ENCODE measurements at places on chromosomes 13 and 19. TPM values are rescaled to one million over a fixed set of nuclear protein-coding genes. Genes with fewer than 3 reads are reported as not detected.

Gene KCNN1
- total RNA-seq, result not detected

GRCh38 chr19:3767050-3767449, 4.6 kb downstream of the MRPL54 start:
- DNase-seq, result no peak

DNA sequence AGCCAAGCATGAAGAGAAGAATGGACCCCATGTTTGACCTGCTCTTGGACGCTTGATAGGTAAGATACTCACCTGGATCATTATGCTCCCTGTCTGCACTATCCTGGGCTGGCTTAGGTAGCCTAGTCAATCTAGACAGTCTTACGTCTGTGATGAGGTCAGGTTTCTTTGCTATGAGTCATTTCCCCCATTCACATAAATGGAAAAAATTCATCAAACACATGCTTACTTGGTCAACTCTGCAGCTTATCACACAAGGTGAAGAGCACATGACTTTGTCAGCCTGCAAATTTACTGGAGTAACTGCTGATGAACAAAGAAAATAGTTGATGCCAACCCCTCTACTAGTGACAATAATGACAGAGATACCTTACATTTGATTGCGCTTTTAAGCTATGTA, 170.0 kb downstream of the NUFIP1 start:
- DNase-seq, result peak; percentile 26

DNA sequence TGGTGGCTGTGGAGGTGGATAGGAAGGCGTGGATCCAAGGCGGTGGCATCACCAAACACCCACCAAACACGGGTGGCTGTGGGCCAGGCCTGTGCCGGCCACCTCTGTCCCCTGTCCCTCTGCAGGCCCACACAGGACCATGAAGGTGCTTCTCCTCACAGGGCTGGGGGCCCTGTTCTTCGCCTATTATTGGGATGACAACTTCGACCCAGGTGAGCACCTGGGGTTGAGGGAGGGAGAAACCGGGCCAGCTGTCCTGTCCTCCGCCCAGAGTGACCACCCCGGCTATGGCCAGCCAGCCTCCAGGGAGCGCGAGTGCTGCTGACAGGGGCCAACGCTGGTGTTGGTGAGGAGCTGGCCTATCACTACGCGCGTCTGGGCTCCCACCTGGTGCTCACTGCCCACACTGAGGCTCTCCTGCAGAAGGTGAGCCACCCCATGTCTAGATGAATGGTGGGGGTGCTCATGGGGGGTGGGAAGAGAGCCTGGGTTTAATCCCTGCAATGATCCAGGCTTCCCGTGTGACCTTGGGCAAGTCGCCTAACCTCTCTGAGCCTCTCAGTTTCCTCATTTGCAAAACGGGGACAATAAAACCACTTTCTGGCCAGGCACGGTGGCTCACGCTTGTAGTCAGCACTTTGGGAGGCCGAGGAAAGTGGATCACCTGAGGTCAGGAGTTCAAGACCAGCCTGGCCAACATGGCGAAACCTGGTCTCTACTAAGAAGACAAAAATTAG, 4.0 kb downstream of the HSD11B1L start:
- DNase-seq, result no peak

DNA sequence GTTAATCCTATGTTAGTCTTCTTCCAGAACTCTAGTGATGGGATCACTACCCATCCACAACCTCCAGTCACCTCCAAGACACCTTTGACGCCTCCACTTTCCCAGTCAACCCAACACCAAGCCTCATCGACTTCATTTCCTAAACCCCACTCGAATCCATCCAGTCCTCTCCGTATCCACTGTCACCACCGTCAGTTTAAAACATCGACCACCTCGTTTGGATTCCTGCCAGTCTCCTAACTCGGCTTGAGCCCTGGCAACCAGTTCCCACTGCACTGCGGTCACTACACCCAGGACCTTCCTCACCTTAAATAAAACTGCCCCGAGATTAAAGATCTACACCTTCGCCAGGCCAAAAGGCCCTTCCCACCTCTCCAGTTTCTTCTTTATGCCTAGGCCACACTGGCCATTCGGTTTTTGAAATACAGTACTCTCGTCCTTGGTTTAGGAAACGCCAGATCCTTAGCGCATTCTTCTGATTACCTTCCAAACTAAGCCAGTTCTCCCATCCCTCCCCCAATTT, 1.2 kb downstream of the MTIF3 start:
- no peak for DNase-seq

Measured in Calu3 (cell line).